Stimulated activated naive CD8-positive, alpha-beta T cell treated with anti-CD3 and anti-CD28 coated beads, Interleukin-15, amount 100 ng/mL, for 72 hours (primary cell): ENCODE measurements at places on chromosomes 5 and 9.

GRCh38 chr5:113065626-113066025 is 89.0 kb downstream of the DCP2 start:
- DNase-seq, result no peak

GRCh38 chr5:43769571-43770355 is 166.8 kb downstream of the NNT start:
- DNase-seq, result no peak

DNA sequence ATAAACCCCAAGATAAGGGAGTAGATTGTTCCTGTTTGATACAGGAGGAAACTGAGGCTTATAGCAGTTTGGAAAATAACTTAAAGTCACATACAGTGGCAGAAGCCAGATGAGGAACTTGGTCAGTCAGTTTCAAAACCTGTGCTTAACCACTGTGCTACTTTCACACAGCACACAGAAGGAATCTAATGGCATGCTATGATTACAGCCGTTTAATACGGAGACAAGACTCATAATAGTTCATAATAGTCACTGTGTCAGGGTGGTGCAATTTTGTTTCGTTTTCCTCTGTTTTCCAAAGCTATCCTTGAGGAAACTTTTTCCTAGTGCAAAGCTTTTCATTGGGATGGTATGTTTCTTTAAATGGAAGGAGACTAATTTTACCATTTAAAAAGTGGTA is 112.3 kb downstream of the GCNT1 start:
- DNase-seq, result no peak

- DNase-seq, result no peak
These were observed 31.7 kb upstream of the IRX4 start for GRCh38 chr5:1914471-1914870.

DNA sequence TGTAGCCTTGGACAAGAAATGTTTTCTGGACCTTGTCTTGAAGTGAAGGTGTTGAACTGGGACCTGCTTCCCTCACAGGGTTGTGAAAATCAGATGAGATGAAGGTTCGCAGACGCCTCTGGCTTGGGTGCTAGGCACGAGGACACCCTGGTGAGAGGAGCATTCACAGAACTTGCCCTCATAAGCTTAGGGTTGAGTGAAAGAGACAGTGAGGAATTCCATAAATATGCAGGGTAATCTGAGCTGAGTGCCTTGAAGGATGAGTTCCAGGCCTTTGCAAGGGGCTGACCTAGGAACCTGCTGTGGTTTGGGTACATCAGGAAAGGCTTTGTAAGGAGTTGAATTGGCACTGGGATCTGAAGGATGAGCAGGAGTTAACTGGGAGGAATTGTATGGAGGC is 75.7 kb upstream of the SAP30L start:
- DNase-seq, result no peak

DNA sequence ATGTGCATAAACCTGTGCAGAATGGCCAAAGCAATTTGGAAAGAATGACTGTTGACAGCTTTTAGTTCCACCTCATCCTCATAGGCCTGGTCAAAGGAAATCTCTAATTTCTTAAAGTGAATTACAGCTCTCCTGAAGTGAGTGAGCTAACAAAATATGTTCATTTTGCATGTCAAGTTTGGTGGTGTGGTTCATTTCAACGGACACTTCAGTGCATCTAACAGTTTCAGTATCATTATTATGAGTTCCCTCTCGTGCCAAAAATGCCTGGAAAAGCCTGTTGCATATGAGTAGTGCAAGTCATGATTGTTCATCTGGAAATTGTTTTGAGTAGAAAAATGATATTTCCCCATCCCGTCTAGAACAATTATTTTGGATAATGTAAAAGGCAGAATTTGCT is 53.2 kb upstream of the HMHB1 start:
- no peak for DNase-seq

DNA sequence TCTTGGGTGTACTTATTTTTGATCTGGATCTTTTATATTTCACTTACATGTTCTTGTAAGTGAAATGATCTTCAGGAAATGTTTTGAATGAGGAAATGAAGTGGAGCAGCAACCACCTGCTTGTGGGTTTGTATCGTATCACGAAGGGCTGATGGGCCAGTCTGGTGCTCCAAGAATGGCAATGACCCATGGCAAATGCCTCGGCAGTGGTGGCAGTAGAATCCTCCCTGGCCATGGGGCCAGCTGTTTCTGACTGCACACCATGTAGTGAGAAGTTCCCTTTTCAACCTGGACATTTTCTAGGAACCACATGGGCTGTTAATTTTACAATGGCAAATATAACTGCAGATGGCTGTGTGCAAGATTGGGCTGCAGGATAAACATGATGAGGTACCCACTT is 29.9 kb downstream of the MAT2B start:
- DNase-seq, result no peak

DNA sequence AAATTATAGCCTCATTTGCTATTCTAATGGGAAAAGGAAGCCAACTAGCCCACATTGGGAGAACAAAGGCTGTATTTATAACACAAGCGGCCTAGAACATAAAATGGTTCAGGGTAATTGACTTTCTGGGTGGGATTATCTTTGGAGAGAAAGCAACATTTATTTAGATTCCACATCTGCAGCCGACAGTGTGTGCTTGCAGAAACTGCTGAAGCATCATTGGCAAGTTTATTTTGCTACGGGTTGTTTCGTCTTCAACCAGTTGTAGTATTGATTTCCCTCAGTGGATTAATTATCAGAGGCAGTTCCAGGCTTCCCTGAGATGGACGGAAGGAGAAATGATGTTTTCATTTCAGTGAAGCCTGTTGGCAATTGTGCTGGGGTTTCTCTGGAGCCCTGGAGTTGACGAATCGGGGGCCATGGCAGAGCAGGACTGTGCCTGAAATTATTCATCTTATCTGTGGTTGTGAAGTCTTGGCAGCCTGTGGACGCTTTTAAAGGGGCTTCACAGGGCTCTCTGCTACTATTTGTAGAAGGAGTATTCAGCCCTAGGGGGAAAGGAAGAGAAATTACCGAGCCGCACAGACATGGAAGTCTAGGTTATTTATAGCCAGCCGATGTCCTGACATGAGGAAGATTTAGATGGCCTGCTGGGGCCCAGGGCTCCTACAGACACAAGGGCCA is 290.6 kb upstream of the IRX4 start:
- DNase-seq, result no peak

GRCh38 chr5:14326035-14326903 is 183.1 kb downstream of the TRIO start:
- no peak for DNase-seq

- no peak for DNase-seq
These were observed 150.6 kb downstream of the ERCC6L2 start for GRCh38 chr9:96025995-96026602.

DNA sequence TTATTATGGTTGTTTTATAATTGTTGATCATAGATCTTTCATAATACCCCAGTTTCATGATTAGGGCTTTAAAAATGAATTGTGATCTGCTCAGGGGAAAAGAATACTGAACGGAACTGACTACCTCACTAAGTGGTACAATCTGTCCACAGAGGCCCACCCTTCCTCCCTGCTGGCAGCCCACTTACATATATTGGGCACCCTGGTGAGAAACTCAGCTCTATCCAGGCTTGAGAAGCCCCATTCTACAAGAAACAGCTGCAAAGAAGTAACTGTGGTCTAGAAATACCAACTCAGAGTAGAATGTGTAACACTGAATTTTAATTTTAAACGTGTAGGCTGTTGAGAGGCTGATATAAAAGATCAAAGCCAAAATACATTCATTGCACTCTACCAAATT is 46.9 kb downstream of the TSSK1B start:
- DNase-seq, result no peak

DNA sequence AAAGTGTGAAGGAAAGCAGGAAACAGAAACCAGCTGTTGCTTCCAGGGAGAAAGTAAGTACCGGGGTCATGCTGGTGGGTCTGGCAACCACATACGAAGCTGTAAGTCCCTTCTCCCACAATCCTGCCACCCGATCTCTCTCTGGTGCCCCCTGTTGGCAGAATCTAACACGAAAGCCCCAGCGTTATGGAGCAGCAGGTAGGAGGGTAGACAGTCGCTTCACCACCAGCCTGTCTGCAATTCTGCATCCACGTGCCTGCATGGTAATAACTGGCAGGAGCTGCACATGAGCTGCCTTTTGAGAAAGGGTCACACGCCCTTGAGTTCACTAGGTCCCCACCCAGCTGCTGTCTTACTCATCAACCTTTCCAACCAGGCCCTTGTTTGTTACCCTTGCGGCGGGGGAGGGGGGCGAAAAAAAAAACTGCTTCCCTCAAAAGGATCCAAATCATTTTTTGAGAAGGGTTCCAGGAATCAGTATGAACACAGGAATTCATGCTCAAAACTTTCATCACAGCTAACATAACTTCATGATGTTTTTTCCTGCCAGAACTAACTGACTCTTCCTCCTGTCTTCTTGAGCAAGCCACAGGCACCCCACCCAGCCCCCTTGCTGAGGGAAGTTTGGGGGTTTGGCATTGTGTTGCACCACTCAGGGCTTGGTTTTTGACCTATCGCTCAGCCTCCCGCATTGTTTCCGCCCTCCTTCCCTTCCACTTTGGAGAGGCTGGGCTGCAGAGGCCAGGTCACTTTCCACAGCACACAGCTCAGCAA is 19.6 kb upstream of the TMEM252 start:
- DNase-seq, result peak; percentile 48

GRCh38 chr9:14827805-14828204 is 82.4 kb downstream of the FREM1 start:
- DNase-seq, result no peak

DNA sequence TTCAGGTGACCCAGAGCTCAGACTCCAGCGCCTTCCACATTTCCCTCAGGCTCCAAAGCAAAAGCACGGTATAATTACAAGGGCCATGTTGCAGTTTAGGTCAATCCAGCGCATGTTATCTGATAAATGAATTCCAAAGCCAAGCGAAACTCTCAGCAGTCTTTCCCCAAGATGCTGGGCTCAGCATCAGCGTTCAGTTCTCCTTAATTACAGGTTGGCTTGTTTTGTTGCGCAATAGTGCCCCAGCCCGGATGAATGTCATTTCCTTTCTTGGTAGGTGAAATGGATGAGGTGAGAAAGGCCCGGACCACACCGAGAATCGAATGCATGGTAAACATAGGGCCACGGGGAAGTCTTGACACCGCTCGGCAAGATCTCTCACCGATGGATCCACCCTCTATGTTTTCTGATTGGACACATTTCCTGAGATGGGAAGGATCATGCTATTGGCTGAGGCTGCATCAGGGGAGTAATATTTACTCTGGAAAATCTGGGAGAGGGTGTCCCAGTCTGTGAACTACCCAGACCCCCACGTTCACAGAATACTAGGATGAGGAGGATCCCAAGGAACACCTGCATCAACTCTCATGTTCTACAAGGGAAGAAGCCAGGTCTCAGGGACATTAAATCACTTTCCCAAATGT is 221.2 kb upstream of the ANKRD55 start:
- DNase-seq, result no peak

DNA sequence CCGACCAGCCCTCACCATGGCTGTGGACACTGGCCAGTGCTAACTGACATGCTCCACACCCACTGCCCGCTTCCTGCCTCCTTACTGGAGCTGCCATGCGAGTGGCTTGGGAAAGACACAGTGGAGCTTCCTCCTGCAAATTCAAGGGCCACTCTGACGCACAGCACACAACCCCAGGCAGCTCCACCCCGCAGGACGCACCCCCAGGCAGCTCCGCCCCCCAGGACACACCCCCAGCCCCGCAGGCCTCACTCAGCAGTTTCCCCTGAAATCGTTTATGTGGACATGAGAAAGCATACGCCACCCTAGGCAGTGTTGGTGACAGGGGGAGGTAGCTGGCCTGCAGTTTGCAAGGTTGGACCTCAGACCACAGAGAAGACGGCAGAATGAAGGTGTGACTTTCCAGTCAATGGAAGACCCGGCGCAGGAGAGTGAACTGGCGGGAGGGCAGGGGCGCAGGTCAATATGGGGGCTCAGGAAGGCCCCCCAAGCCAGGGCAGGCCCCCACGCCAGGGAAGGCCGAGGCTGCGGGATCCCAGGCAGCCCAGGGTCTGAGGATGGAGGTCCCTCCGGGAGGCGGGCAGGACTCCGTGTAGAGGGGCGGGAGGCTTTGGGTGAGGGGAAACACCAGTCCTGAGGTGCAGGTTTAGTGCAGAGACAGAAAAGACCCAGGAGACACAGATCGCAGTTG is 21.6 kb downstream of the LPCAT1 start:
- no peak for DNase-seq

- no peak for DNase-seq
These were observed 147.1 kb downstream of the MYO10 start for GRCh38 chr5:16788957-16789356.

DNA sequence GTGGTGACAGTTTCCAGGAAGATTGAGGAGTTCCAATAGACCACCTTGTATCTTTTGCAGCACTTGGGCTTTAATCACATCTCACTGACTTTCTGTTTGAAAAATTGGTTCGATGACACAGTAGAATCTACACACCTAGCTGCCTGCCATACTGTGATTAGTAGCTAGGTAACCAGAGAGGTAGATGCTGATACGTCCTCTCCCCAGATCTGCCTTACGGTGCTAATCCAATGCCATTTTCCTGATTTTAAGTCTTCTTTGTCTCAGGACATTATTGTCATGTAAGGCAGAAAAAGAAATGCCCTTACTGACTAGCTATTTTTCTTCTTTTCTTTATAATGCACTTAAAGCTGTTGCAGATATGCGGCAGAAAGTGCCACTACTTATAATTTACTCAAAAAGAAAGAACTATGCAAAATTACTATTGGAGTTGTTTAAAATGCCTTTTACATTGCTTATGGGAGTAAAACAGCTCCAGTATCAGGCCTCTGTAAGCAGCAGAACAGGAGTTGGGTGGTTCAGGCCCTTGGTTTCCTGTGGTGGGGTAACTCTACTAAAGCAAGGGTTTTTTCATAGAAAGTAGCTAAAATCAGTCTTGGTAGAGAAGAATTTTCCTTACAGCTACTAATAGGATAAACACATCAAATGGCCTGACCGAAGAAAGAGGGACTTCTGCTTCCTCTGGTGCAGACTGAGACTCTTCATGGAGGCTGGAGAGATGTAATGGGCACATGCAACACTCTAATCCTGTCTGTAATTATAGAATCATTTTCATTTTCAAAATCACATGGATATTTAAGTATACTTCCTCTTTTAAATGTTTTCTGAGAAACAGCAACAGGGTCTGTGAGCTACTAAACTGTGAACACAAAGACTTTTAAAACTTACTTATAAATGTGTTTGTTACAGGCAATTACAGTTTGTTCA is 177.2 kb downstream of the MAPKAP1 start:
- no peak for DNase-seq

- DNase-seq, result no peak
These were observed 394.5 kb upstream of the ZNF462 start for GRCh38 chr9:106468431-106468830.

GRCh38 chr5:53067641-53068040 is 41.9 kb downstream of the MOCS2 start:
- no peak for DNase-seq

- DNase-seq, result no peak
These were observed 7.8 kb upstream of the FOXI1 start for GRCh38 chr5:170097934-170098333.

GRCh38 chr9:107285286-107285685 is 2.2 kb downstream of the RAD23B start:
- no peak for DNase-seq

- no peak for DNase-seq
These were observed 4.6 kb upstream of the PRDM12 start for GRCh38 chr9:130659699-130660248.
